ENCODE measurements at places on chromosomes 4 and X. TPM values are rescaled to one million over a fixed set of nuclear protein-coding genes. Genes with fewer than 3 reads are reported as not detected.

DNA sequence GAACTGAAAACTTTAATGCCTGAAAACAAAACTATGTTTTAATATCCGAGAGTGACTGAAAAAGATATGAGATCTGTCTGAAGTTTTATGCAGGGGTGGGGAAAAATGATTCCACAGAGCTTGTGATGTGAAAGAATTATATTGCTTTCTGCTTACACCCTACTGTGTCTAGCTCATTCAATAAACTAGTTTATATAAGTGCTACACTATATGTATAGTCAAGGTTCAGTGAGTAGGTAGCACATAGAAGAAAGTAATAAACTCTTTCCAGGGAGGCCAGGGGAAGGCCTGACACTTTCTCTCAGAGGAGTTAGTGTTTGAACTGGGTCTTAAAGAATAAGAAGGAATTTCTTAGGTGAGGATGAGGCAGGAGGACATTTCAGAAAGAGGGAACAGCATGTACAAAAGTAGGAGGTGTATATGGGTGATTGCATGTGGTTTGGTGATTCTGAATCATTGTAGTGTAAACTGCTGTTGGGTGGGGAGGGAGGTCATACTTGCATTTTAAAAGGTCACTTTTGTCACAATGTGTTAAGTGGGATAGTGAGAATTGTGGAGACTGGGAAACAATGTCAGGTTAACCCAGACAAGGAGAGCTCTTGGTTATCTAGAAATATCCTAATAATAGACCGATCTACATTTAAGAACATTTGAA lies 25.1 kb upstream of the TEX13D start:
- no peak for ATAC-seq

GRCh38 chr4:48727666-48728459 lies 52.2 kb downstream of the FRYL start:
- no peak for ATAC-seq

- peak; percentile 49 for ATAC-seq
Observed at GRCh38 chrX:25015486-25016360, at the start of gene ARX. TSS of gene ARX (minus strand) at chrX:25015965. CDS start at chrX:25015737, 228 bp downstream.

DNA sequence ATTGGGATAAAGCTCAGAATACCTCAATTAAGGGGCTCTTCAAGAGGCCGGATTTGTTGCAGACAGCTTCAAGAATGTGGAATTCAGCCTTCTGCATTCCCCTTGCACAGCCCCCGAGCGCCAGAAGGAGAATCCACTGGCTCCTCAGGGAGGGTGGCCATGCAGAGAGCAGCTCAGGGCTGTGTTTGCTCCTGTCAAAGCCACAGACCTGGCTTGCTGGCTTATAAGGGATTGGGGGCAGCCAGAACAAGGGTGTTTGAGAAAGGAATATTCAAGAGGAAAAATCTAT lies 36.8 kb downstream of the ING2 start:
- ATAC-seq, result no peak

Gene WWC2
- total RNA-seq, result 26.4 TPM

DNA sequence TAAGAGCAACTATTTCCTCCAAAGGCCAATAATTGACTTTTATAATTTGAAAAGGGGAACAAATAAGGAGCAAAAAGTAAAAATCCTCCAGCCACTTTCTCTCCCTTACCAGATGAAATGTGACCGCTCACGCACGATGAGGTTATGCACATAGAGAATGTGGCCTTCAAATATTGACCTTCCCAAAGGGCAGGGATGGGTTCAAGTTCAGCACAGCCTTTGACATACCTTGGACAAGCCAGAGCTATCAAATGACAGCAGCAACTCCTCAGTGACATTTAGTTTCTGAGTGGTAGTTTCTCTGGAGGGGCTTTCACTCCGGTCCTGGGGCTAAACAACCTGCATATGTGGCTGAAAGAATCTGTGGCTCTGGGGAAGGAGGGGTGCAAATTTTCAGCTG lies 50.7 kb downstream of the AMOT start:
- ATAC-seq, result no peak

GRCh38 chr4:153919667-153920066 lies 130.8 kb upstream of the SFRP2 start:
- ATAC-seq, result no peak

DNA sequence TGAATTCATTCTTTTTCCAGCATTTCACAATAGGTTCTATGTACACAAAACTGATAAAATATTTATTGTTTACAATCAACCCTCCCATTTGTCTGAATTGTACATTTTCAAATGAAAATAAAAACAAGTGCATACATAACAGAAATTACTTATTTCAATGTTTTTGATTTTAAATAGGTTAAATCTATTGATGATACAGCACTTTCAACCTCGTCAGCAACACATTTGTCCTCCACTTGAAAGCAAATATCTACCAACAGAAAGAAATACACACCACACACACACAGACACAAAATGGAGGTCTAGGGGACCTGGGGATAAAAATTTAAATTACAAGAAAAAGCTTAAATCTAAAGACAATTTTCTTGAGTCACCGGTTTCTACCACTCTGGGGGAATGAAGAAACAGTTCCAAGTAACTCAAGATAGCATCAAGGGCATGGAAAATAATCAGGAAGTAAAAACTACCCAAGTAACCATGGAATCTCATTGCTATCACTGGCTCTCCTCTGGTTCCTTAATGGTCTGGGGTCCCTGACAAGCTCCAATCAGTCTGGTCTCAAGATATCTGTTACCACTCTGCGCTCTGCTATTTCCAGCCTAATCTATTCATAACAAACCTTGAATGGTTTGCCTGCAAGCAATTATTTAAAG lies 27.6 kb downstream of the ANKRD17 start:
- ATAC-seq, result no peak

Gene NEUROG2
- 13.6 TPM for total RNA-seq

Gene SSX2
- not detected for total RNA-seq

DNA sequence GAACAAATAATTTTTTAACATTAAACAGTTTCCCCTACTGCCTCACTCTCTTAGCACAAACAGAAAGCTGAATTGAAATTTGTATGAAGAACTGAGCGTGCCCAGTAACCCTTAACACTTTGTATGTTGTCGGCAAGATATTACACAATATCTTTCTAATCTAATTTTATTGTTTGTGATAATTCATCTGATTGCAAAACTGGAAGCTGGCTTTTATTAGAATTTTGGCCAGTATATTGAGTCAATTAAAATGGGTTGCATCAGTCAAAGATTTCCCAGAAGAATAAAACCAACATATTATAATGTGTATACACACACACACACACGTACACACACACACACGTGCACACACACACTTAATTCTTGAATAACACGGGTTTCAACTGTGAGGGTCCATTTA lies 2332.1 kb downstream of the PCDH7 start:
- no peak for ATAC-seq

Gene IBSP
- 0.38 TPM for total RNA-seq

DNA sequence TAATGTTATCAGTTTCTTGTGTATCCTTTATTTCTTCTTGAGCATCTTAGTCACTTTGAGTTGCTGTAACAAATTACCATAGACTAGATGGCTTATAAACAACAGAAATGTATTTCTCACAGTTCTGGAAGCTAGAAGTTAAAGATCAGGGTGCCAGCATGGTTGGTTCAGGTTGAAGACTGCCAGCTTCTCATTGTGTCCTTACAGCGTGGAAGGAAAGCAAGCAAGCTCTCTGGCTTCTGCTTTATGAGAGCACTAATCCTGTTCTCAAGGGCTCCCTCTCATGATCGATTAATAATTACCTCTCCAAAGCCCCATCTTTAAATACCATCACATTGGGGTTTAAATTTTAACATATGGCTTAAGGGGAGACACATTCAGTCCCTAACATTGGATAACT lies 497.2 kb downstream of the RAPGEF2 start:
- ATAC-seq, result no peak

DNA sequence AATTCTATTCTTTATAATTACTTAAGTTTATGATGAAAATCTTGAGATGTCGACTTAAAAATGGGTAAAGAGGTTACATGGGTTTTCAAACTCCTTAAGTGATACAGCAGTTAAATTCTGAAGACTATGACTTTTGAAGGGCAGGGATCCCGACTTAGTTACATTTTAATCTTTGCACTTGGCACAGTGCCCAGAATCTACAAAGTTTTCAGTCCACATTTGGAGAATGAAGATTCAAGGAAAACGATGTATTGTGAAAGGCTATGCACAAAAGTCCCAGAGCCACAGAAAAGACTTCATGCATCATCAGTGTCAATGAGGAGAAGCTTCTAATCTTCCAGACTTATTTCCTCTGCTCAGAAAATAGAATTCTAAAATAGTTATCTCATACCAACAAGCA lies 36.3 kb upstream of the GRPR start:
- no peak for ATAC-seq
